Astrocyte of the cerebellum (primary cell): ENCODE measurements at places on chromosomes 16 and 17.

DNA sequence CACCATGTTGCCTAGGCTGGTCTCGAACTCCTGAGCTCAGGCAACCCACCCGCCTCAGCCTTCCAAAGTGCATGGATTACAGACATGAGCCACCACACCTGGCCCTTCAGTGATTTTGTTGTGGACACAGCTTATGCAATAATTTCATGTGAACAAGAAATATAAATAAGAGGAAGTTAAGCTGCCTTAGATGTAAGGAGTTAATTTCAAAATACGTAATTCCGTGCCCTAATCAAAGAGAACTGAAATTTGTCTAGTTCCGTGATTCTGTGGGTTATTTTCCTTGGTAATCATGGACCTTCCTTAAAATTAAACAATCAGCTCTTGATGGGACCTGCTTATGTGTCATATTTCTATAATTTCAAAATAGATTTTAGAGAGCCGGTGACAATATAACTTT lies 11.9 kb downstream of the TVP23A start:
- DNase-seq, result no peak

GRCh38 chr17:39405436-39405835 lies 4.0 kb upstream of the FBXL20 start:
- no peak for DNase-seq

- DNase-seq, result no peak
Measured at GRCh38 chr17:19461681-19462080, 50.6 kb downstream of the RNF112 start.

DNA sequence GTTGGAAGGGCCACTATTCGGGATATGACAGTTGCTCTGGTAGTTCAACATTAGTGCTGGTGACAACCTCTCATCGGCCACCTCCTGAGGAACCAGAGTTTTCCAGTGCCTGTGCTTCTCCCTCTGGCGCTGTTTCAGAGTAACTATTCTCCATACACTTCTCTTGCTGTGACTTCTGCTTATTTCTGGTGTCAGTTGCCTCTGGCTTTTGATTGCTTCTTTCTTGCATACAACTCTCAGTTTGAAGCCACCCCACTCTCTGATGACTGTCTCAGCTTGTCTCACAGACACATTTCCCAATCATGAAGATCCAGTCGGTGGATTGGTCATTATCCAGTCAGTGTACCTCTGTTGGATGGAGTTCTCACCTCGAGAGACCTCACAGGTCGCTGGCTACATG lies 3.4 kb upstream of the TM4SF5 start:
- DNase-seq, result no peak

DNA sequence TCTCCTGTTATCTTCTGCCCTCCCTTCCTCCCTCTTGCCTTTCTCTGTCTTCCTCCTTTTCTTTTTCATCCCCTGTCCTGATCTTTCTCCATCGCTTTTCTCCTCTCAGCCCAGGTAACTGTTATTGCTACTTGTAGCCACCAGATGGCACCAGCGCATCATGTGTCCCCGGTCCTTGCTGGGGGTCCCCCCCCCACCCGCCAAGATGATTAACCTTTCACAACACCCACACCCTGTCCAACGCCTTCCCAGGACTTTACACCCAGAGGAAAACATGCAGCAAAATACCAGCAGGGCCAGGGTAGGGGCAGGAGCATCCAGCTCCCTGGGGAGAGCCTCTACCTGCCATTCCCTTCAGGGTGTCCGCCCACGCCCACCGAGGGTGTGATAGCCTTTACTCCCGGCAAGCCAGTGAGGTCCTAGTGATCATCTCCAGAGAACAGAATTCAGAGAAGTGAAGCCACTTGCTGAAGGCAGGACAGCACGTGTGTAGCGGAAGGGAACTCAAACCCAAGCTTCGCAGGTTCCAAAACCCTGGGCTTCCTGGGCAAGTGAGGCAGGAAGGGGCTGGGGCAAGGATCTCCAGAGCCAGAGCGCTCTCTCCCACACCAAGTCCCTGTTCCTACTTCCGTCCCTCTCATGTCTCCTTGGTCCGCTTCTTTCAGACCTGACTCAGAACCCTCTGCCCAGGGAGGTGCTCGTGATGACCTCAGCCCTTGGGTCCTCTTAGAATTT lies 13.4 kb upstream of the TAC4 start:
- peak; percentile 13 for DNase-seq

- no peak for DNase-seq
Measured at GRCh38 chr17:77610518-77610893, 348.0 kb upstream of the TNRC6C start.

DNA sequence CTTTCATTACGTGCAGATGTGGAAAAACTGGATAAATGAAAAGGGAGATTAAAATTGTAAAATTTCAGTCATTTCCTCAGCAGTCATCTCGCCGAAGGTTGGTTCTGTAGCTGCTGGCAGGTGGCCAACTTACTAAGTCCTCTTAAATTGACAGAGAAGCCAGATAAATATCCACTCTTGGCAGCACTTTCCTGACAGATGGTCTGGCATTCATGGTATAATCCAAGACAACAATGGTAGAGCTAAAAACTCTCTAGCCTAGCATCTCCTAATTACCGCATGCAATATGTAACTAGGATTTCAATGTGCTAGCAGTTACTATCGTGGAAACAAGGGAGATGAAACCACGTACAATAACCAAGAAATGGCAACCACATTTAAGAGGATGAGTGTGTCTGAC lies 306.3 kb downstream of the CNTNAP4 start:
- peak; percentile 4 for DNase-seq

DNA sequence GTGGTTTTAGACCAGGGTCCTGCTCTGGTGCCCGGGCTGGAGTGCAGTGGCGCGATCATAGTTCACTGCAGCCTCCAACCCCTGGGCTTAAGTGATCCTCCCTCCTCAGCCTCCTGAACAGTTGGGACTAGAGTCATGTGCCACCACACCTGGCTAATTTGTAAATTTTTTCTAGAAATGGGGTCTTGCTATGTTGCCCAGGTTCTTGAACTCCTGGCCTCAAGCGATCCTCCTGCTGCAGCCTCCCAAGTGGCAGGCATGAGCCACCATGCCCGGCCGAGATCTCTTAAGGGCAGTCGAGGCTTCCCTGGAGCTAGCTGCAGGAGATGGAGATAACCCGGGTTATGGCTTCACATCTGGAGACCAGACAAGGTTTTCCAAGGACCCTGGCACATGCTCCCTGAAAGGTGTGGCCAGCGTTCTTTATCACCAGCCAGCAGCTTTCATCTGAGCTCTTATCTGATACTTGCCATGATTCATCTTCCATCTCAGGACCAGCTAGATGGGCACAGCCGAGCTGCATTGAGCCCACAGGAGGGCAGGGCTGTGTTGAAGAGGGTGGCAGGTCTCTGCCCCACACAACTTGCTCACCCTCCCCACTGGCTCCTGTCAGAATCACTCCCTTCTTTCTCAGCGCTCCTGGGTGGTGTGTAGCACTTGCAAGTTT lies 28.6 kb downstream of the SCNN1B start:
- DNase-seq, result no peak

GRCh38 chr16:31133046-31133501 lies 2.5 kb downstream of the PRSS8 start:
- DNase-seq, result no peak

DNA sequence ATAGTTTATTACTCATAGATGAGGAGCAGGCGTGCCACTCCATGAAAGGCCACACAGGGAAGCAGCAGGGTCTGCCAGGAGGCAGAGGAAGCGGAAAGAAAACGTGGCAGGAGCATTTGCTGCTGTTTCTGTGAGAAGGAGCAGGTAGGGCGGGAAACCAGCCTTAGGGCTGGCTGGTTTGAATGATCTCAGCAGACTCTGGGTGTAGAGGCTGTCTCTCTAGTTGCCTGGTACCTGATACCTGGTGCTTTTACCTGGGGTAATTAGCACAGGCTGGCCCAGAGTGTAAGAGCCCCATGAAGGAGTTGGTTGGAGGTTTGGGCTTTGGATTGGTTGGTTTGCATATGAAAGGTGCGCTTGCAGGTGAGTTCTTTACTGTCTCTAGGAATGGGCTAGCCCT lies 205.0 kb upstream of the CACNG3 start:
- DNase-seq, result no peak

GRCh38 chr17:36496018-36496789 lies 9.7 kb downstream of the ZNHIT3 start:
- DNase-seq, result no peak

- DNase-seq, result peak; percentile 18
Measured at GRCh38 chr16:73956587-73957494, 339.8 kb upstream of the PSMD7 start.

DNA sequence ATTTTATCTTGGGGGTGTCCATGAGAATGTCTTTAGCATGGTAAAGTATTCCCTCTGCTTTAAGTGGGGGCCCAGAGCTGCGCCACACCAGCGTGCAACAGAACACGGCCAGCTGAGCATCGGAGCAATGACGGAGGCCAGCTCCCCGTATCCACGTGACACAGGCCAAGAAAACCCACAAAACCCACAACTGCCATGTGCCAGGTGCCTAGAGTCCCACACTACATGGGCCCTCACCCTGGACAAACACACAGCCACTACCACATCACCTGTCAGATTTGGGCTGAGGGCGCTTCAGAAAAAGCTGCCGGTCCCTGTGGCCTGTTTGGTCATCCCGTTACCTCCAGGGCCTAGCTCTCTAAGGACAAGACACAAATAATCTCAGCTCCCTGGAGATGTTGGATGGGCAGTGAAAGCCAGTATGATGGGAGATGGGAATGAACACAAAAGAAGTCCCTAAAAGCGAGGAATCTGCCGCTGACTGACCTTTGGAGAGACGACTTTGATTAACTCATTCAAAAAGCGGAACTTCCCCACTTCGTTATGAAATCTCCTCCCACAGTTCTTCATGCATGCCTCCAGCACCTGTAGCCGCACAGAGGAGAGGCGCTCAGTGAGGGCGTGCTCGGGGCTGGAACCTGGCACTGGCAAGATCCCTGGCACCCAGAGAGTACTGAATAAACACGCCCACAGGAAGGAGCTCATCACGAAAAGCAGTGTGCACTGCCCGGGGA lies 17.1 kb downstream of the GGA3 start:
- no peak for DNase-seq

DNA sequence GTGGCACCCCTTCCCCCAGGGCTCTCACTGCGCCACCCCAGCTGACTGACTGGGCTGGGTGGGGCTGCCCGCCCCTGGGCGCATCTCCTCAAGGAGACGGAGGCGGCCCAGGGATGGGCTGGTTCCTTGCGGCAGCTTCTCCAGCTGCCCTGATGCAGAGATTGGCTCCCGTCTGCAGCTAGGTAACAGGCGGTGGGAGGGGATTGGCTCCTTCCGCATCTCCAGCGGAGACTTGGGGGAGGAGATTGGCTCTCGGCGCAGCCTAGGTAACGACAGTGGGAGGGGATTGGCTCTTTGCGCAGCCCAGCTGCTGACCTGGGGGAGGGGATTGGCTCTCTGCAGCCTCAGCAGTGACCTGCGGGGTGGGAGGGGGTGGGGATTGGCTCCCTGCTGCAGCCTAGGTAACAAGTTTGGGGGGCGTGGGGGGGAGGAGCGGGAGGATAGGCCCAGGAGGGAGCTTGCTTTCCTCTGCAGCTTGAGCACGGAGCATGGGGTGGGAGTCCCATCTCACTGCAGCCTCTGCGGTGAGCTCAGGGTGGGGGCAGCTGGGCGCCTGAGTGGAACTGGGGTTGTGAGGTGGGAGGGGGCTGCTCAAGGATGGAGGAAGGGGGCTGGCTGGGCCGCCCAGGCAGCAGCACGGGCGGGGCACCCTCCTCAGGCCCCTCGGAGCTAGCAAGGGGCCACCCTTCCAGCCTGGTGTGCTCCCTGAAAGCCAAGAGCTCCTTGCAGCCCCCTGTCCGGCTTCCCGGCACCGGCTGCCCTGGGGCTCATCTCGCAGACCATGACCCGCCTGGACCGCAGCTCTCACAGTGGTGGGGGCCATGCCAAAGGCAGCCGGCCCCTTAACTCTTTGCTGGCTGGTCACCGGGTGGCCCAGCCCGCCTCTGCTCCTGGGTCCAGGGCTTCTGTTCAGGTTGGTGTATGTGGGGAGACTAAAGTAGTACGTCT lies 6.4 kb downstream of the NFE2L1 start:
- DNase-seq, result peak; percentile 47

DNA sequence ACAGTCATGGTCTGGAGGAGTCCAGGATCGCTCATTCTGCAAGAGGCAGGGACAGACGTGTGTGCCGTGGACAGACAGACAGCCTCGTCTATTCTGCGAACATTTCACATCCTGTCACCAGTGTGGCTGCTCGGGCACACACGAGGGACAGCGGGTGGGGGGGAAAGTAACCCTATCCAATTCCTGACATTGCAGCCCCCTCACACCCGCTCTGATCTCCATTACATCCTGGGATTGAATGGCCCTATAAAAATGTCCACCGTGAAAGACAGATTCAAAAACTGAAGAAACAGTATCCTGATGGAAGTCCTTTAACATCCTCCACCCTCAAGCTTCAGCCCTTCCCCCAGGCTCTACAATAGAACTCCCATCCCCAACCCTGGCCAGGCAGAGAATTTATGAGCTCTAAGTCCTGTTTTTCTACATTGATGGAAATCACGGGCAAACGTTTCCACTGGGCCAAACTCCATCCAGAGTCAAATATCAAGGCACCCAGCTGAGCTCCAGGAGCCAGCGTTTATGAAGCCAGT lies 39.4 kb downstream of the HS3ST3A1 start:
- DNase-seq, result no peak

DNA sequence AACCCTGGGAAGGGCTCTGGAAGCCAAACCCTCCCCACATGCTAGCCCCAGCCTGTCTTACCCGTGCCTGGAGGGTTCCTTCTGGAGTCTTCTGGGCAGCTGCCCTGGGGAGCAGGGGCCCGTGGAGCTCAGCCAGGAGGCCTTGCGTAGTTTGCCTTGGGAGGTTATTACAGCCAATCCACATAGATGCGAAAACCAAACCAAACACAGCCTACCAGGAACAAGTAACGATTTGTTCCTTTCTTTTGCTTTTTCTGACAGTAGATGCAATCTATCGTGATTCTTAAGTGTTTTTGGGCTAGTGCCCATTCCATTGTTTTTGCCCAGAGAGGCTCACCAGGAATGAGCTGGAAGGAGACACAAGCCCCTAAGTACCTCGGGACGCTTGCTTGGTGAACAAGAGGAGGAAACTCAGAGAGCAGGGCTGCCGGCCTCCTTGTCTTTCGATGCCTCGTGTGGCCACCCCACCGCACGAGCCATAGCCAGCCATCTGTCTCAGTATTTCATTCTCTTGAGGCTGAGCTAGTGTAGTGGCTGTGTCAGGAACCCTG lies 102.7 kb upstream of the NOL11 start:
- no peak for DNase-seq

DNA sequence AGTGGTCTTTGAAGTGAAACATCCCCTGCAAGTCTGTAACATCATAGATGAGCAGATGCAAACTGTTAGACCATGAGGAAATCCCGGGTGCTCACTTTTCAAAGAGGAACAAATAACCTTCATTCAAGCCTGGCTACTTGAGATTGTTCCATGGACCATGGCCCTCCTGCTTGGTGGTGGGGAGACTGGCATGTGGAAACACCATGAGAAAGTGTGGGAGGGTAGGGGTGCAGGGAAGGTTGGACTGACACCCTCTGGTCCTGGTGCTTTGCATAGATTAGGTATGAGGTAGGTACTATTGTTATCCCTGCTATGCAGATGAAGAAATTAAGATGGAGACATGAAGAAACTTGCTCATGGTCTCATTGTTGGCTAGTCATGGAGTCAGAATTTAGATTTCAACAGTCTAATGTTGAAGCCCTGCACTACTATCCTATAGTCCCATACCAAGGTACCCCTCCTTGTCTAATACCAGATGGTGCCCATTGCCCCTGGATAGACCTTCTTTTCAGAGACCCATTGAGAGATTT lies 59.0 kb downstream of the SPACA3 start:
- DNase-seq, result no peak
